ENCODE measurements at places on chromosomes 7 and 10.

- DNase-seq, result no peak
Measured at GRCh38 chr7:30923774-30924413, 12.2 kb downstream of the AQP1 start.

DNA sequence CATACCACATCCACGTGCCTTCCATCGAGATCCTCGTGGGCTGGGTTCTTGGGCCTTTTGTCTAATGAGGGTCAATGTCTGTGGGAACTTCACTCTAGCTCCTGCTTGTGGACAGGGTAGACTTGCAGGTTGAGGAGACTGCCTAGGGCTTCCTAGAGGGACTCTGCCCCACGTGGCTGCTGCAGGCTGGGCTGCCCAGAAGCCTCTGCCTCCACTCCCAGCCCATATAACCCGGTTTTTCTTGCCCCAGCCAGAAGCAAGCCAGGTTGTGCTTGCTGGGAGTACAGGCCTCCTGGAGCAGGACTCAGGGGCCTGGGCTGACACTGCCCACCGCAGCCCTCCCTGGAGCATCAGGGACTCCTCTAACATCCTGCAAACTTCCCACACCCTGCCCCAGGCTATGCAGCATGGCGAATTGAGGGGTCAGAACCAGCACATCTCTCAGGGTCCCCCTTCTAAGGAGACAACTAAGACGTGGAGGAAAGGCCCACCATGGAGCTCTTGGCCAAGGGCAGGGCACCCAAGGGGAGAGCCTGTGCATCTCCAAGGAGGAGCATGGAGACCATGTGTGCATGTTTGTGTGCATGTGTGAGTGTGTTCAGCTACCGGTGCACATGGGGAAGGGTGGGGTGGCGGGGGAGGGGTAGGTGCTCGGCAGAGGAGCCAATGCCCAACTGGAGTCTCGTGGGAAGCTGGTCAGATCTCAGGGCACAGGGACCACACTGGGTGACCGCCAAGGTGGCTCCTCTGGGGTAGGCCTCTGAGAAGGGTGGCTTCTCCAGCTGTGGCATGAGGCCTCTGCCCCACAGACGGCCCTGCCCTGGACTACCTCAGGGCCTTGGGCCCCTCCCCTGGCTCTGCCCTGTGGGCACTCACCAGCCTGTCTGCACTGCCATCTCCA lies 62.6 kb downstream of the RASGEF1A start:
- DNase-seq, result no peak

DNA sequence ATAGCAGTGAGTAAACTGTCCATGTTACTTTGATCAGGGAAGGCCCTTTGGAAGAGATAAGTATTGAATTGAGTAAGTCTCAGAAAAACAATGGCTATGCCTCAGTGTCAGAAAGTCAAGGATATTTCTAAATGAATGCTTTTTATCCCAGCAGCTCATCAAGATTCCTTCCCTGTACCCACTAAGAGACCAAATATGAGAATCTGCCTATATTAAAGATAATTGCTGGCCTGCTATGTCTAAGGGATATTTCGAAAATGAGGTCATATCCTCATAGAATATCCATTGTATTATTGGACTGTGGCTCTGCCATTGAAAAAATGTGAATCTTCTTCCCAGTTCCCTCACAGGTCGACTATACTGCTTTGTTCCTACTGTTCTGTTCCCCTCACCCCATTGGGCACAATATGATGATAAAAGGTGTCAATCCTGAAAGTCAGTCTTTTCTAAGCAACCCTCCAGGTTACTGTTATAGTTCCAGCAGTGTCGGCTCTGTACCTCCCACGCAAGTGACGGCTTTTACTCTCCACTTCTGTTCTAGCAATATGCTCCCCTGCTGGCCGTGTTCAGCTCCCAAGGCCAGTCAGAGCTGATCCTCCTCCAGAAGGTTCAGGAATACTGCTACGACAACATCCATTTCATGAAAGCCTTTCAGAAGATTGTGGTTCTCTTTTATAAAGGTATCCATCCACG lies 51.7 kb downstream of the BZW2 start:
- DNase-seq, result no peak

GRCh38 chr7:127317447-127317961 lies 64.8 kb upstream of the GRM8 start:
- no peak for DNase-seq

- DNase-seq, result no peak
Measured at GRCh38 chr7:13987395-13987794, 2.1 kb downstream of the ETV1 start.

- no peak for DNase-seq
Measured at GRCh38 chr10:36493516-36493880, 631.9 kb upstream of the ANKRD30A start.

DNA sequence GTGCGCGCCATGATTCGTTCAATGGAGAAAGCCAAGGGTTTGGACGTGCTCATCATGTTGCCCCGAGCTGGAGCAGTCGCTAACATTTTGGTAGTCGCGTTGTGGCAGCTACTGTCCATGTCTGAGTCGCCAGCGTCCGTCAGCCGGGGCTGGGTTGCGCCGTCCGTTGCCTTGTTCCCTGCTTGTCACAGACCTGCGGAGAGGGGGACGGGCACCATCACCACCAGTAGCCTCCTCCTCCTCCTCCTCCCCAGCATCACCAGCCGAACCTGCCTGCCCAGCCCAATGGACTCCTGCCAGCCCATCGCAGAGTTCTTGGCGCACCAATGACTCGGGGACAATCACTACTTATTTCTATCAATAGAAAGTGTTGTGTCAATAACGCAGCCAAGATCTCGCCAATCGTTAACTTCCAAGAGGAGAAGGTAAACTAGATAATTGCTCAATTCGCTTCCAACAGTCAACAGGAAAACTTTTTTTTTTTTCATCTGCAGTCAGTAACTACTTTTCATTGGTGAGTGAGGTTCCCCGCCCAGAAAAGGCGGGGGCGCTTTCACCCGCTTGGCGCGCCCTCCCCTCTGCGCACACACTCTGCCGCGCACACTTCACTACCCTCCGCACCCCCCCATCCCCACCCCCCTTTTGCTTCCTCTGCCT lies at the start of gene FEZF1:
TSS of gene FEZF1 (minus strand) at position 432 of the 657 bp plus-strand sequence. CDS start at position 119, 313 bp downstream.
- DNase-seq, result peak; percentile 31

DNA sequence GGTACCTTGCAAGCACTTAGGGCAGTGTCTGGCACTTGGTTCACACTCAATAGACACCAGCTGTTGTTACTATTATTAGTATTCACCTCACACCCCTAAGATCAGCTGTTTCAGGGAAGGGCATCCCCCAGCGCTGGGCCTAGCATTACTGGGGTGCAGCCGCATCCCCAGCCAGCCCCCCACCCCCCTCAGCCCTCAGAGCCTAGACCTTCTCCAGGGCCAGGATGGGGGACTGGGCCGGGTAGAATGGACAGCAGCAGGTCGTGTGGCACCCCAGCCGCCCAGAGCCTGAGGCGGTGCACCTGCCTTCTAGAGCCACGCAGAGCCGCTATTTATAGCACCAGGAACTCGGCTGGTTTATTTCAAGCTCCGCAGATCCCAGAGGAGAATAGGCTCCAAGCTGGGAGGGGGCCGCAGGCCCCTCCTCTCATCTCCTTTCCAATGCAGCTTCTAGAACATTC lies 60.5 kb downstream of the GTF2IRD1 start:
- no peak for DNase-seq

- peak; percentile 80 for DNase-seq
Measured at GRCh38 chr7:7321681-7322080, 139.3 kb downstream of the C1GALT1 start.

DNA sequence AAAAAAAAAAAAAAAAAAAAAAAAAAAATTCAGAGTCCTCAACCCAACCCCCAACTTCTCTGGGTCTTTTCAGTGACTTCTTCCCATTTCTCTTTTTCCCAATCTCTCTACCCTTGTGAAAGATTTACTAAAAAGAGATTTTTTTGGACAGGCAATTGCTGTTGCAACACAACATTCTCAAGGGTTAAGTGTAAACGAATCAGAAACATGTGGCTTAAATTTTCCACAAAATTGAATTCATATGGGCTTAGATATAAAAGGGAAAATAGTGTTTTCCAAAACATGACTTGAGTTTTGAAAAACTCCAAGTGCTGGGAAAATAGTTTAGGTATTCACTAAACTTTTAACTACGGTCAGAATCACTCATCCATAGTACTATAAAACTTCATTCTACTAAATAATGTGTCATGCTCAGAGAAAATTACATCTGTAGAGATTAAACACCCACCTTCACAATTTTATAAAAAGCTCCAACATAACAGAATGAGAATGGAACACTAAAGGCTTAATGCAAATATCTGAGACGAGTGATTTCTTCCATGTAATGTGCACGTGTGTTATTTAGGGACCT lies 643.1 kb downstream of the PARD3 start:
- no peak for DNase-seq

DNA sequence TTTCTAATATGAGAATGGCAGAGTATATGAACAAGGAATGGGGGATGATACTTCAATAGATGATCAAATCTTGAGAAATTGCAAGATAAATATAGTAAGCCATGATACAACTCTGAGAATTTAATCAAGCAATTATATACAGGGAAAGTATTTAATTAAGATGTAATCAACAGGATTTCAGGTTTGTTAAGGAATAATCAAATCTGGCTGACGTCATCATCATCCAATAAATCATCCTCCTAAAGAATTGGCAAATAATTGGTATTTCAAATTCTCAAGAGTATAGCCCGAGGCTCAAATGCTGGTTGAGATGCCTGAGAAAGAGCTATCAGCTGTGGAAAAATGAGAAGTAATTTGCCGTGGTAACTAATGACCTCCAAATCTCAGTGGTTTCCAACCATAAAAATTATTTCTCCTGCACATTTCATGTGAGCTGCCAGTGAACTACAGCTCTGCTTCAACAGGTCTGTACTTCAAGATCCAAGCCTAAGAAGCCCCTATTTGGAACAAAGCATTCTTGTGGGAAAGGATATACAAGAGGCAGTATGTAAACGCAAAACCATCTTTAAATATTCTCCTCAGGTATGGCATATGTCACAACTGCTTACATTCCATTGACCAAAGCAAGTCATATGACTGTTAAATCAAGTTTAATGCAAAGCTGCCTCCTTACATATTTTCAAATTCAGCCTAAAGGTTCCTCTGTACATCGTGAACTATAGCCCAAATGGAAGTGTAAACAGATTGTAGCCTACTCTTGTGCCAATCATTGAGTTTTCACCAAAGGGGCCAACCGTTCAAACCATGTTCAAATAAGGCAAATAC lies 503.0 kb downstream of the KIF20B start:
- DNase-seq, result no peak

DNA sequence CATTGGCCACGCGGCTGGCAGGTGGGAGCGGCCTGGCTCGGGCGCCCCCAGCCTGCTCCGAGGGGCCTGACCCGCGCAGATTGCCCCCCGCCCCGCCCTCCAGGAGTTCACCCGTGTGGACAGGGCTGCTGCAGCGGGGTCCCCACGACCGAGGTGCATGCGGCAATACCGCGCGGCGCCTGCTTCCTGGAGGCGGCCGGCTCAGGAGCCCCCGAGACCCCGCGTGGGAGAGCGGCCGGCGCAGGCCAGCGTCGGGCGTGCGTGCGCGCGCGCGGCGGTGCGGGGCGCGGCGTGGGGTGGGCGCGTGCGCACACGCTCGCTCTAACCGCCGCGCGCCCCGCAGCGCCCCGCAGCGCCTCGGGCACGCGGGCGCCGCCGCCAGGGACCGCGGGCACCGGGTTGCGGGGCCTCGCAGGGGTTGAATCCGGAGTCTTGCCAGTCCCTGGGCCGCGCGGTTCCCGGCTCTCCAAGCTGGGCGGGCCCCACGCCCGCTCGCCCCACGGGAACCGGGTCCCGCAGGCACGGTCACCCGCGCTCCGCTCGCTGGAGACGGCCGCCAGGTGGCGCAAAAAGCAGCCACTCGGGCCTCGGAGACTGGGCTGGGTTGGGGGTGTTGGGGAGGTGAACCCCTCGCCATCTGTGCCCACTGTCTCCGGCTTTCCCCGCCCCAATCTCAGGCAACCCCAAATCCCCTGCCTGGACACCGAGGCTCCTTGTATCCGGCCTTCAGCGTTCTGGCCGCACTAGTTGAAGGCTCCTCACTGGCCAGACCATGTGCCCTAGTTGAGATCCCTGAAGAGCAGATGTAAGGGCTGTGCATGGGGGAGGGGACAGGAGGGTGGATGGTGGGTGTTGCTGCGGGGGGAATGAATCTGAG lies 1.3 kb upstream of the ACHE start:
- peak; percentile 64 for DNase-seq

DNA sequence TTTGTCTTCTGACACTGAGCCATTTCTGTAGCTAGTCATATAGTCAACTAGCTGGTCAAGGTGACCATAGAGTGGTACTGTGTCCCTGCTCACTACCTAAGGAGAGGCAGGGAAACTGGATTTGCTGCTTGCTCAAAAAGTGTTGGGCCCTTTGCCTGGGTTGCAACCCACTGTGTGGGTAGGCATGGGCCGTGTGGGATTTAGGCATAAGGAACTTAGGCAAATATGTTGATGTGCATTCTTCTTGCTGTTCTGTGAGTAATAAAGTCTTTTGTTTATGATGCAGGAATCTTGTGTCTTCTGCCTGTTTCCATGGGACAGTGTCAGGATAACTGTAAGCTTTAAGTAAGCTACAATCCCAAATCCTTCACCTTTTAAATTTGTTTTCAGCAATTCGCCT lies 23.1 kb upstream of the TCTN3 start:
- DNase-seq, result no peak

- DNase-seq, result no peak
Measured at GRCh38 chr10:127834221-127834620, 58.5 kb downstream of the CLRN3 start.

DNA sequence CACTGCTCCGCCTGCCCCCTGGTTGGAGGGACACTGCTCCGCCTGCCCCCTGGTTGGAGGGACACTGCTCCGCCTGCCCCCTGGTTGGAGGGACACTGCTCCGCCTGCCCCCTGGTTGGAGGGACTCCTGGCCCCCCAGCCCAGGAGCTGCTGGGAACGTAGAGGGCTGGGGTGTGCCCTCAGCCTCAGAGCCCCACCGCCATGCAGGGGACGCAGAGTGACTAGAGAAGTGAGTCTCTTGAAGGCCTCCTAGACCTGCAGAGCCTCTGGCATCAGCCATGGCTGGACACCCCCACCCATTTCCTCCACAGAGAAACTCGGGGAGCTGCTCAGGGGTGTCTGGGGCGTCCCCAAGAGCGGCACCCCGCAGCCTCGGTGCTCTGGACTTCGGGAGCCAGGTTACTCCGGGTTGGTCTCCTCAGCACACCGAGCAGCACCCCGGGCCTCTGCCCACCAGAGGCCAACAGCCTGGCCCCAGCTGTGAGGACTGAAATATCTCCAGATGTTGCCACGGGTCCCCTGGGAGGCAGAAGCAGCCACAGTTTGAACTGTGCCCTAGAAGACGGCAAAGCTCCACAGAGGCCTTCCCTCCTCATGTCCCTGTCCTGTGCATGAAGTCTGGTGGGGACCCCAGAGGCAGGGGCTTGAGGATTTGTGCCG lies 191.9 kb downstream of the ELFN1 start:
- DNase-seq, result no peak

Measured in small intestine (tissue), 16 donors.